ENCODE measurements at places on chromosomes 4 and X. TPM values are rescaled to one million over a fixed set of nuclear protein-coding genes. Genes with fewer than 3 reads are reported as not detected.

GRCh38 chr4:37138789-37139188, 105.8 kb upstream of the NWD2 start:
- no peak for DNase-seq
- no peaks in the 10 kb centered on the region for H3K4me1 ChIP-seq
- H3K36me3 ChIP-seq, result no peaks in the 10 kb centered on the region

GRCh38 chr4:114217150-114217817, 237.8 kb upstream of the ARSJ start:
- no peaks in the 10 kb centered on the region for H3K4me1 ChIP-seq
- no peak overlapping the region for H3K4me3 ChIP-seq
- no peak overlapping the region for H3K27ac ChIP-seq
- no peak for DNase-seq

GRCh38 chr4:73761856-73762255, 21.5 kb downstream of the CXCL8 start:
- DNase-seq, result no peak
- no peak overlapping the region for H3K4me3 ChIP-seq
- H3K36me3 ChIP-seq, result no peaks in the 10 kb centered on the region
- no peak overlapping the region for H3K27ac ChIP-seq
- no peaks in the 10 kb centered on the region for H3K4me1 ChIP-seq
- no peaks in the 10 kb centered on the region for H3K27me3 ChIP-seq

GRCh38 chr4:112288455-112288854, 2.8 kb upstream of the TIFA start:
- peaks cover 7% of the 10 kb centered on the region for H3K4me1 ChIP-seq
- no peak overlapping the region for H3K4me3 ChIP-seq
- no peaks in the 10 kb centered on the region for H3K36me3 ChIP-seq
- no peak overlapping the region for H3K27ac ChIP-seq
- no peak for DNase-seq

P2RY8 gene
- total RNA-seq, result 4.1 TPM

GAGE12J gene
- not detected for total RNA-seq

All from psoas muscle (tissue), 8 donors.